ENCODE measurements at places on chromosomes 1 and 21.

DNA sequence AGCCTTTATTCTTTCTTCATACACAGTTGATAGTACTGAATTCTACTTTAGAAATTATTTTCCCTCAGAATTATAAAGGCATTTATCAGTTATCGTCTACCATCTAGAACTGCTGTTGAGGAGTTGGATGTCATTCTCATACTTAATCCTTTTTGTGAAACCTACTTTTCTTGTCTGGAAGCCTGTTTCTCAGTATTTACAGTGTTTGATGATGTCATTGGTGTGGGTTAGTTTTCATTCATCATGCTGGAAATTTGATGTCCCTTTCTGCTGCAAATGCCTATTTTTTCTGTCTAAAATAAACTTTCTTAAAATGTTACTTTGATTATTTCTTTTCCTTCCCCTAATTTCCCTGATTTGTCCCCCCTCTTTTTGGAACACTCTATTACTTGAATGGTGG is 22.8 kb upstream of the ZNF281 start:
- DNase-seq: no peak

GRCh38 chr1:206112600-206113301 is 4.4 kb downstream of the AVPR1B start:
- DNase-seq: no peak

GRCh38 chr1:164518692-164519332 is 40.2 kb upstream of the PBX1 start:
- no peak for DNase-seq

DNA sequence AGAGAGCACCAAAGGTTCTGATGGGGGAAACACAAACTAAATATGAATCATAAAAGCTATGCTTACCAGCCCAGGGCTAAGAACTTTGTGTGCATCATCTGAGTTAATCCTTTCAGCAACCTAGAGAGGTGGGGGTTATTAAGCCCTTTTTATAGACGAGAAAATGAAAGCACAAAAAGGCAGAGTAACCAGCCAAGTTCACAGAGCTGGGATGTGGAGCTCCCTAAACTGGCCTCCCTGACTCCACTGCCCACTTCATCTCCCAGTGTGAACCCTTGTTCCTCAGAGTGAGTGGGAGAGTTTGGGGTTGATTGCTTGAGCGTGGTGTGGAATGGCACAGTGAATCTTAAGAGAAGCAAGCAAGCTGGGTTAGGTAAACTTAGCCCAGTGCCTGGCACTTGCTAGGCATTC is 10.8 kb upstream of the BCAR3 start:
- no peak for DNase-seq

- DNase-seq: peak; percentile 45
Measured at GRCh38 chr1:90402893-90403849, 313.9 kb downstream of the BARHL2 start.

- DNase-seq: no peak
Measured at GRCh38 chr1:85700422-85700821, 7.8 kb downstream of the ZNHIT6 start.

DNA sequence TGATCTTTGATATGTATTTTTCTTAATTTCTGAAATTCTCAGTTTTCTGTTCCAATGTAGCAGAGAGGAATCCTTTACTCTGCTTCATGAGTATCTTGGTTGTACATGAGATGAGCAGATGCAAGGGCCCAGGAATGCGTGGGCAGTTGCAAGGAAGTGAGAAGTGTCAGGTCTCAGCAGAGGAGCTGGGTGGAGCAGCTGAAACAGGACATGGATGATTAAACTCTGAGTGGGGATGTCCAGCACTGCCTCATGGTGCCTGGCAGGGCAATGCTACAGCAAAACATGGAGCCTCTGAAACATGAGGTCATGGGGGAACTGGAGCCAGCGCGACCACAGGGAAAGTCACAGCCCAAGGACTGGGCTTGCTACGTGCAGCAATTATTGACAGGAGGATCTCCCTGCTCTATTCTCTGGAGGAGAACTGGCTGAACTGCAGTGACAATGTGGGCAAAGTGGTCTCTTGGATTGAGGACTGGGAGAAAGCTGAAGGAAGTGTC is 48.4 kb downstream of the COLGALT2 start:
- DNase-seq: no peak

DNA sequence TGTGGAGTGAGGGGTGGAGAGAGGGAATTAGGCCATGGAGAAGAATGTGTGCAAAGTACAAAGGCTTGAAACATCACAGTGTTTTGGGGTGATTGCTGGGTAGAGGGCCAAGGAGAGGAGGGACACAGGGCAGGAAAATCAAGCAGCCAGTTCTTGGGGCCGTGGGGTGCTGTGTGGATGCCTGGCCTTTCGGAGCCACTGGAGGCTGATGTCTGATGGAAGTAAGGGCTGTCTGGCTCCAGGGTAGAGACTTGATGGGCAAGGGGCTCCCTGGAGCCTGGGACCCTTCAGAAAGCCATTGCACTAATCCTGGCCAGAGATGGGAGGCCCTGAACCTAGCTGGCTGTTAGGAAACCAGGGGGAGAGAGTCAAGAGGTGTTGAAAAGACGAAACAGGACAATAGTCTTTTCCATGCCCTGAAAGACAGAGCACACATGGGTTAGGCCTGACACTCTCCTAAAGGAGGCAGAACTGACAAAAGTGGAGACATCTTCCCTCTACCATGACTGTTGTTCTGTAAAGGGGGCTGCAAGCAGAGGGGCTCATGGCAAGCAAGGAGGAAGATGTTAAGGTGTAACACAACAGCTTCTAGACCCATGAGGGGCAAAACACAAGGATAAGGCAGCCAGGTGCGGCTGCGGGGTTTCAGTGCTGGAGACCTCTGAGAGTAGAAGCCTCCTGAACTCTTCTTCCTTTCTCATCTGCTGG is 21.0 kb downstream of the ATF3 start:
- DNase-seq: no peak

- DNase-seq: no peak
Measured at GRCh38 chr1:30845237-30845903, 63.2 kb downstream of the SDC3 start.

DNA sequence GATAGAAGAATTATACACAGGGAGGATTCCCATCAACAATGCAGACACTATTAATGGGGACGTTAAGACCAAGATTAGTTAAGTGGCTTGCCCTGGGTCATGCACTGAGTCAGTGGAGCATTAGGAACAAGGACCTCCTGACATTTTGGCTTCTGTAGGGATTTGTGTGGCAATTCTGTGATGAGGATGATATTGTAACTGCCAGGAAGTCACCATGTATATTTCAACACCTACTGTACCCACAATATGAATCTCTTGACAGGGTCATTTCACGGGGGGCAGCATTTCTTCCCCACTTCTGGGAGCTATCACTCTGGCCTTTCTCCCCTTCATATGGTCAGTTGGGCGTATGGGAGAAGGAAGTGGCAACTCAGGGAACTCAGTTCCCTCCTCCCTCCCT is 134.9 kb downstream of the RUNX1 start:
- DNase-seq: no peak

- DNase-seq: no peak
Measured at GRCh38 chr1:33740040-33740744, 123.7 kb upstream of the HMGB4 start.

GRCh38 chr1:167345386-167345733 is 124.7 kb downstream of the POU2F1 start:
- no peak for DNase-seq

- no peak for DNase-seq
Measured at GRCh38 chr1:7470904-7471638, 300.0 kb upstream of the VAMP3 start.

DNA sequence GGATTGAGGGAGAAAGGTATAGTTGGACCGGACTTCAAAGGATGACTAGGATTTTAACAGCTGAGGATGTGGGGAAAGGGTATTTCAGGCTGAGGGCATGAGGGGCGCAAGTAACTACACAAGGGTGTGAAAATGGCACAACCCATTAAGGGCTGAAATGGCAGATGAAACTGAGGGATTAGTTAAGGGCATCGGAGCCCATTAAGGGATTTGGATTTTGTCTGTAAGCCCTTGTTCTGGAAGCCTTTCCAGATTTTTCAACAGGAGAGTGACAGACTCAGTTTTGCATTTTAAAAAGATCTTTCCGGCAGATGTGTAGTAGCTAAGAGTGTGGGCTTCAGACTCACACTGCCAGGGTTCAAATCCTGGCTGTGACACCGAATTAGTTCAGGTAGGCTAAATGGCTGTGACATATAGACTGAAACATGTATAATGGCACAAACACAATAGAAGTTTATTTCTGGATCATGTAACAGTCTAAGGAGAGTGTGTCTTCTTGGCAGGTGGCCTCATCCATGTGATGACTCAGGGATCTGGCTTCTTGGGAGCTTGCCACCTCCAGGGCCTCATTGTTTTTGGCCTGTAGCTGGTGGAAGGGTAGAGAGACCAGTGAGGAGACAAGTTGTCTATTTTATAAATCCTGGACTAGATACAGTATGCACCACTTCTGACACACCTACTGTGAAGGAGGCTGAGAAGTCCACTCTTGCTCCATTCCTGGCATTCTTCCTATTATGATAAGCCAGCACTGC is 49.6 kb downstream of the UBE2T start:
- DNase-seq: no peak

- no peak for DNase-seq
Measured at GRCh38 chr1:230349020-230349393, 77.1 kb downstream of the PGBD5 start.

- DNase-seq: no peak
Measured at GRCh38 chr1:215418876-215419447, 148.1 kb upstream of the KCTD3 start.

DNA sequence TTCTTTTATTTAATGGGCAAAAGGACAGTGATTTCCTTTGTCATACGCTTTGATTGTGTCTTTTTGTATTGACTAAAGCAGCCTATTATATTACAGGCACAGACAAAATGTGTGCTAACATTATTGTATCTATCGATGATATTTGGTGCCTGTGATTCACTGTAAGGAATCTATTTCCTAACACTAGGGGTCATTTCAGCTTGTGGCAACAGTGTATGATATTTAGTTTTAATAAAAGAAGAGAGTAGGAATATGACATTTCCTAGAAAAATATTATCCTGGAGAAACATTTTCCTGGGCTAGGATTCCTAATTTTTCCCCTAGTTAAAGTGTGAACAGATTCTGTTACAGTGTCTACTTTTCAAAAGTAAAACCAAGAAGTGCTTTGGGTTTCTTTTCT is 42.8 kb downstream of the TYW3 start:
- no peak for DNase-seq

DNA sequence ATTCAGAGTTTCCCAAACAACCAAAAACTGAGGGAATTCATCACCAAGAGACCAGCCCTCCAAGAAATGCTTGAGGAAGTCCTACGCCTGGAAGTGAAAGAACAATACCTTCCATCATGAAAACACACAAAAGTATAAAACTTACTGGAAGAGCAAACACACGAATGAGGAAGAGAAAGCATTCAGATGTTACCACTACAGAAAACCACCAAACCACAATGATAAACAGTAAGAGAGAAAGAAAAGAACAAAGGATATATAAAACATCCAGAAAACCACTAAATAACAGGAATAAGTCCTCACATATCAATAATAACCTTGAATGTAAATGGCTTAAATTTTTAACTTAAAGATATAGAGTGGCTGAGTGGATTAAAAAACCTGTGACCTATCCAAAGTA is 58.5 kb upstream of the BCL10 start:
- DNase-seq: no peak

GRCh38 chr1:190439447-190439846 is 38.2 kb downstream of the BRINP3 start:
- DNase-seq: no peak

- DNase-seq: no peak
Measured at GRCh38 chr1:67431156-67431765, 1.1 kb upstream of the SERBP1 start.

GRCh38 chr1:206142011-206142410 is 24.8 kb upstream of the AVPR1B start:
- no peak for DNase-seq

- DNase-seq: no peak
Measured at GRCh38 chr1:246508897-246509688, 2.0 kb upstream of the SMYD3 start.

- DNase-seq: no peak
Measured at GRCh38 chr21:41888749-41889376, 9.7 kb upstream of the PRDM15 start.

- no peak for DNase-seq
Measured at GRCh38 chr1:23224739-23225648, 7.7 kb upstream of the HTR1D start.

DNA sequence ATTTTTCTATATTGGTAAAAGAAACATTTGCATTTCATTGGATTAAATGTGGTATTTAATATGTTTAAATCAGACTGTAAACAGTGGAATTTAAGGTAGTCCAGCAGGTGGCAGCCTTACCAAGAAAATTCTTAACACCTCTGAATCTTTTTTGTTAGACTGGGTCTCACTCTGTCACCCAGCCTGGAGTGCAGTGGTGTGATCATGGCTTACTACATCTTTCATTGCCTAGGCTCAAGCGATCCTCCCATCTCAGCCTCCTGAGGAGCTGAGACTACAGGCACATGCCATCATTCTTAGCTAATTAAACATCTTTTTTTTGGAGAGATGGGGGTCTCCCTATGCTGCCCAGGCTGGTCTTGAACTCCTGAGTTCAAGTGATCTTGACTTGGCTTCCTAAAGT is 98.8 kb downstream of the RABGAP1L start:
- DNase-seq: peak; percentile 22

GRCh38 chr1:229273507-229274232 is 2.8 kb downstream of the RAB4A start:
- no peak for DNase-seq

All from HEK293T (cell line).